Head of caudate nucleus (tissue), 42 donors: ENCODE measurements at places on chromosomes 3 and 15.
A peak's percentile ranks its signal among the peaks of the same experiment; 100 is the strongest.

DNA sequence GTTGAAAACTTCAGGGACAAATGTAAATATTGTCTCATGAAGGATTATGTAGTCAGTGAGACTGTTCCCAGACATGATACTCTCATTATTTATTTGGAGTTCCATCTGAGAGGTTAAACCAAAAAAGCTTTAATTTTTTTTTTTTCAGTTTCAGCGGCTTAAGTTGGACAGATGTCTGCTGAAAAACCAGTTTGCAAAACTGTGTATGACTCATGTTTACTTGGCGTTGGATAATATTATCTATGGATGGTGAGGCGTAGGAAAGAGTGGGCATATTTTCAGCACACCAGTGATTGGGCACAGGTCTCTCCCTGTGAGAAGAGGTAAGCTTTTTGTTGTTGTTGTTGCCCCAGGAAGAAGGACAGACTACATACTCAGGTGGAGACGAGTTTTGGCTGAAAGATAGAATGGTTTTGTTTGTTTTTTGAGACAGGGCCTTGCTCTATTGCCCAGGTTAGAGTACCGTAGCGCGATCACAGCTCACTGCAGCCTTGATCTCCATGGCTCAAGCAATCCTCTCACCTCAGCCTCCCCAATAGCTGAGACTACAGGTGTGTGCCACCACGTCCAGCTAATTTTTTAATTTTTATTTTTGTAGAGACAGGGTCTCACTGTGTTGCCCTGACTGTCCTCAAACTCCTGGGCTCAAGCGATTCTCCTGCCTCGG is 16.4 kb upstream of the ANXA2 start:
- no peak for DNase-seq

DNA sequence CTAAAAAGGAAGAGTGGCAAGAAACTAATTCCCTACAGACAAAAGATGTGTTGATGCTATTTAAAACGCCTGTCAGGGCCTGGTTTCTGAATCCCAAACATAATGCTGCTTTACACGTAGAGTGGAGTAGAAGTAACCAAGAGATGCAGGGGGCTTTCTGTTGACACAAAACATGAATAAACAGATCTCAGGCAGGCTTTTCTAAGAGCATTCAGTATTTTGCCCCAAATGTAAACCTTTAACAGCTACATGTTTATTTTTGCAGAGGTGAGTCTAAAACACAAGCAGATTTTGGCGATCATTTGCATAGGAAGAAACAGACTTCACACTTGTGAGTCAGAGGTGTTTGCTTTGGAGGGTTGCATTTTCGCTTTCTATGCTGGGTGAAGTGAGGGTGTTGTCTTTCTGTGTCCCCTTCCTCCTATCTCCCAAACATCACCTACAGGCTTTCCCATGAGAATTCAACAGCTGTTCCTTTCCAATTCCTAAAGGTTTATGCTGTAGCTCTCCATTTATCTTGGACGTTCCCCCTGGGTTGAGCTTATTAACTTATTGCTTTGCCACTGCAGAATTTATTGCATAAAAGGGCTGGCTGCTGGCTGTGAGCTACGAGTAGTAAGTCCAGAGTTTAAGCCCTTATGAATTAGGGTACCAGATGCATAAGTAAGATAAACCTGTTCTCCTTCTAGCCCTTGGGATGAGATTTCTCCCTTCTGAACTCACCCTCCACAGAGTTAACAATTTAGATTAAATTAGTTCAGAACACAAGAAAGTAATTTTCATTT is 156.7 kb downstream of the DIPK2A start:
- DNase-seq, result no peak

- no peak for DNase-seq
These were observed 137.0 kb downstream of the ARPP21 start for GRCh38 chr3:35776346-35776745.

DNA sequence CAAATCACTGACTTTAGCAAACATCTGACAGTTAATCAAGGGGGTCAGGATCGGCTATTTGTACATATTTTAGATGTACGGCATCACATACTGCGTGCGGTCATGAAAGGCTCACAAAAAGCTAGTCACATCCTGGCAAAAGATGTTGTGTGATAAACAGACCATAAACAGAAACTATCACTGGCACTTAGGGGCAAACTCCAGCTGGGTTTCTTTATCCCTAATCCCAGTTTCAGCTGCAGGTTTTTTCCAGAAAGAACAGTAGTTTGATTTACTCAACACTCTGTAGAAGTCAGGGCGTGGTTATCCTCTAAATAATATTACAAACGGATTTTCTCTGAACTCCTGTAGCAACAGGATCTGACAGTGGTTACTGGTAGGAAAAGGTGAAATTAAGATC is 112.4 kb upstream of the BHLHE40 start:
- no peak for DNase-seq

- DNase-seq, result no peak
These were observed 109.0 kb downstream of the TP63 start for GRCh38 chr3:189740156-189740555.

GRCh38 chr15:68700455-68701123 is 120.1 kb downstream of the ANP32A start:
- DNase-seq, result peak; percentile 74

DNA sequence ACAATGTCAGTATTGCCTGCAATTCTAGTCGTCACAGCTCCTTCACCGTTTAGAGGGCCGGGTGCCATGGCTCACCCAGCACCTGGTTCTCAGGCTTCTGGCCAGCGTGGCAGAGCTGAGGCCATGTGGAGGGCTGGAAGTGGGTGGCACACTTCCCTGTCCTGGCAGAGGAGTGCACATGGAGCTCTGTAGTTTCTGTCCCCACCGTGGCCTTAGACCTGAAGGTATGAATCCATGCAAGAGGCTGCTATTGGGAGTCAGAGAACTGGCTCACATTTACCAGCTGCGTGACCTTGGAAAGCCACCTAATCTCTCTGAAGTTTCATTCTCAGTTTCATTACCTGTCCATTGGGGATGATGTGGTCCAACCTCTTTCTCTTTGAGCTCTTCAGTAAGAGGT is 22.2 kb downstream of the EPHB1 start:
- no peak for DNase-seq

DNA sequence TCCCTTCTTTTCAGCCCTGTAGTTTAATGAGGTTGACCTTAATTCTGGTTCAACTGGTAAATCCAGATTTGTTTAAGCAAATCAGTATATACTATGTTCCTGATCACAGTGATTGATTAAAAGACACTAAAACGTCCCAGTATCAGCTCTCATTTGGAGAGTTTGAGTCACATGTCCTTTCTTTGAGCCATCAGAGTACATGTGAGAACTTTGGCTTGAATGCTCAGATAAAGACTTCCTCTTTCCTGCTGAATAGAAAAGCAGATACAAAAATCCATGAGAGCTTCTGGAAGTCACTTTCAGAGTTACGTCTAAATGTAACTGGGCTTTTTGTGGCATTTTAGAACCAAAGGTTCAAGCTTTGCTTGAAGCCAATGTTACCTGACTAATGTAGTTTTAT is 341.8 kb upstream of the SATB1 start:
- DNase-seq, result no peak

DNA sequence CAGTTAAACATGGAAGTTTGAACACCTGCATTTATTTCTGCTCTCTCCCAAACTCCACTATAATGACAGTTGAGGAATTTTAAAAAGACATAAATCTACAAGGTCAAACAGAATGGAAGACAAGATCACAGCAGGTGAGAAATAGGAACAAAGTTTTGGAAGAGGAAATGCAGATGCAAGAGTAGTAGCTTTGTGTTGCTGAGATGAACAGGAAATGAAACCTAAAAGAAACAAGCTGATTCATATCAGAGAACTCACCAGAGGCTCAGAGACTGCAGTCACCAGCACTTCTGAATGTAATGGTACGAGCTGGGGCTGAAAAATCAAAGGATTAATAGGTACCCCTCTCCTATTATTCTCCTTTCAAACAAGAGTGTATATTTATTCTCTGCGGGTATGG is 459.9 kb downstream of the RAP2B start:
- DNase-seq, result no peak

DNA sequence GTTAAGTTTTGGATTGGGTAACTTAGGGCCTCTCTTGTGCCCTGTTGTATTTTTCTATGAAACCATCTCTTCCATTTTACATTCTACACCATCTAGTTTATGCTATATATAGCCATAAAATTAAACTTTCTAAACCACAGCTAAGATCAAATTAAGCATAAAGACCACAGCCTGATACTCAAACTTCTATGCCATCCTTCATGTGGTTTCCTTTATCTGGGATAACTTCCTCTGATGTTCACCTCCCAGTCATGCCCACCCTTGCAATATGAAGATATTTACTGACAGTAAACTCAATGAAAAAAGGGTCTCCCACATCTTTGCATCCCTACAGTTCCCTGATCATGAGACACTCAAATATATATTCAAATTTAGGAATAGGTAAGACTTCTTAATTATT is 4.2 kb downstream of the SELENOK start:
- no peak for DNase-seq

- peak; percentile 70 for DNase-seq
These were observed 69.0 kb downstream of the RAB7A start for GRCh38 chr3:128794770-128795649.

- DNase-seq, result no peak
These were observed 50.1 kb downstream of the PCSK6 start for GRCh38 chr15:101439285-101439919.

DNA sequence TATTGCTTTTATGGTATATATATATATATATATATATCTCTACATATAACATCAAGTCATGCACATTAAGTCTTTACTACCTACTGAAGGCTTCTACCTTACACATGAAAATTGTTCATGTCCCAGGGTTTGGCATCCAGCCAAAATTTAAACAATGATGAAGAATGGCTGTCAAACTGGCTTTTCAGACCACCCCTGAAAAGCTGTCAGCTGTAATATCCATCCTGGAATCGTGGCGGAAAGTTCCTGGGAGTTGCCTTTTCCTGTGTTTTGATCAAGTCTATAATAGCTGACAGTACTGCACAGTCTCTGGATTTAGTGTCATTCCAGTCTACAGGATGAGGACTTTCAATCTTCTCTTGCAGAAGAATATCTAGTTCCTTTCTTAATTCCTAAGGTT is 48.3 kb downstream of the DHX36 start:
- no peak for DNase-seq

- DNase-seq, result no peak
These were observed 337.3 kb upstream of the CBLB start for GRCh38 chr3:106206146-106206545.

DNA sequence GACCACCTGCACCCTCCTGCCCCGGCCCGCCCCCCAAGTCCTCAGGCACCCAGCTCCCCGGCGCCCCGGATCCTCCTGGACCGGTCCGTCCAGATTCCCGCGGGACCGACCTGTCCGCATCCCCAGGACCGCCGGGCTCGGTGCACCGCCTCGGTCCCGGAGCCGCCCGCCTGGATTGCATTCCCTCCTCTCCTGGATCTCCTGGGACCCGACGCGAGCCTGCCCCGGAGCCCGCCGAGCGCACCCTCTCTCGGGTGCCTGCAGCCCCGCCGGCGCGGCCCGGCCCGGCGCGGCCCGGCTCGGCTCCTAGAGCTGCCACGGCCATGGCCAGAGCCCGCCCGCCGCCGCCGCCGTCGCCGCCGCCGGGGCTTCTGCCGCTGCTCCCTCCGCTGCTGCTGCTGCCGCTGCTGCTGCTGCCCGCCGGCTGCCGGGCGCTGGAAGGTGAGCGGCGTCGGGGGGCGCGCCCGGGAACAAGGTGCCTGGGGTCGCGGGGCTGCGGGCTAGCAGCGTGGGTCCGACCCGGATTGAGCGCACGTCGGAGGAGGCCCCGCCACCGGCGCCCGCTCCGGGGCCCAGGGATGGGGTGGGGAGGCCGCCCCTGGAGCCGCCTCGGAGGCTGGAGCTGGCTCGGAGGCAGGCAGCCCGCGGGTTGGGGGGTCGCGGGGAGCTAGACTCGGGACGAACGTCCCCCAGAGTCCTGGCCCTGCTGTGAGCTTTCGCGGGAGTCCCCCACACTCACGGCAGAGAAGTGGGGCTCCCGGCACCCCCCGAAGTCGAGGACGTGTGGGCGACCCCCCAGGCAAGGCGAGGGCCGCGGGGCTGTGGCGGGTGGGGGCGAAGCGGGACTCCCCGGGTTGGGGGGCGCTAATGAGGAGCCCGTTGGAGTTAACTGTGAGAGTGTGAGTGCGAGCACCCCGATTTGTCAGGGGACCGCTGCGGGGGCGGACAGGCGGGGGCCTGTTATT is 610 bp downstream of the EPHB3 start:
- DNase-seq, result no peak

- no peak for DNase-seq
These were observed 78.8 kb upstream of the PRR23C start for GRCh38 chr3:139123377-139124095.

GRCh38 chr3:59601486-59601885 is 551.7 kb upstream of the CFAP20DC start:
- no peak for DNase-seq

DNA sequence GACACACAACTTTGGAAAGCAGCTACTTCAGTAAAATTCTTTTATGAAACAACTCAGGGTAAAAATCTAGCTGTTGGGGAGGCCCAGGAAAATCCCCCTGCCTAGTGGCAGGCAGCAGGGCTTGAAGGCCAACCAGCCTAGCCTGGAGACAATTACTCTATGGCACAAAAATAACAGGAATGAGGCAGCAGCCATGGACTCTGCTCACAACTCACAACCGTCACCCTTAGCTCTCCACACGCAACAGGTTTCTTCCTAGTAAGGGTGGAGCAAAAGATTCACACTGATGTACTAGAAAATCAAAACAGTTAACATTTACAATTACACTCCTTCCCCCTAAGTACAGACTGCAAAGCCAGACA is 530 bp upstream of the FBXL22 start:
- DNase-seq, result no peak

- no peak for DNase-seq
These were observed 389.5 kb downstream of the LRTM1 start for GRCh38 chr3:54538346-54538745.

GRCh38 chr3:87627316-87627715 is 350.9 kb upstream of the POU1F1 start:
- DNase-seq, result no peak

GRCh38 chr3:193040836-193041672 is 123.4 kb upstream of the MB21D2 start:
- DNase-seq, result no peak

GRCh38 chr3:42652611-42653302 is 740 bp upstream of the ZBTB47 start:
- DNase-seq, result no peak

- DNase-seq, result no peak
These were observed 2.2 kb upstream of the MEIS2 start for GRCh38 chr15:37102305-37103162.

DNA sequence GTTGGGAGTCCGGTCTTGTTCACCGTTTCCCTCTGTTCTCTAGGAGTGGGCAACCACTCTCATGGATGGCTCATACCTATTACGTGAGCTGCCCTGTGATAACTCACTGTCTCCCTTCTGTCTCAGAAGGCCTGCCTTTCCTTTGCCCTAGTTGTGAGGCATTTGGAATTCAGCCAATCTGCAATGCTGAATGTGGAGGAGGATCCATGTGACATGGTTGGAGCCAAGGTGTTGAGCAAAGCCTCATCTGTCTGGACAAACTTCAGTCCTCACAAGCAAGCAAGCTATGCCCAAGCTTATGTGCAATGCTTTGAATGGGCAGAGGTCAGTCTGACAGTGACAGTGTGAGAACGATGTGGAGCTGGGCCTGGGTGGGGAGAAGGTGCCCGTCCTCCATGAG is 37.8 kb upstream of the ATP10A start:
- no peak for DNase-seq
